ENCODE measurements at places on chromosomes 12 and 14. TPM values are rescaled to one million over a fixed set of nuclear protein-coding genes. Genes with fewer than 3 reads are reported as not detected.

DNA sequence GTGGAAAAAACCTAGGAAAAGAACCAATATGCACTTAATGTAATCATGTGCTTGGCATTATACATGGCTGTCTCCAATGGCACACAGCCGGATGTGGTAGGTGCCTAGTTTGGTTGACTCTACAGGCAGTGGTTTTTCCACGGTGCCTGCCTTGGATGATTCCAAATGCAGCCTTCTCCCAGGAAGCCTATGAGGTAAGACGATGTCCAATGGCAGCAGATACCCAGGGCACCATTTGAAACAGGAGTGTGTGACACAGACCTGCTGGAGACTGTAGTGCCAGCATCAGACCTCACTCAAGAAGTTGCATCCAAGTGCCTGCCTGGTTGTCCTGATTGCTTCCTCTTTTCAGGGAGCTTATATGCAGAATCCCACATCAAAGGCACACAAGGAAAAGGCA lies 88.0 kb upstream of the VASH1 start:
- DNase-seq: no peak
- H3K27me3 ChIP-seq: peaks cover 18% of the 10 kb centered on the region
- no peaks in the 10 kb centered on the region for H3K4me1 ChIP-seq
- no peaks in the 10 kb centered on the region for H3K36me3 ChIP-seq

DNA sequence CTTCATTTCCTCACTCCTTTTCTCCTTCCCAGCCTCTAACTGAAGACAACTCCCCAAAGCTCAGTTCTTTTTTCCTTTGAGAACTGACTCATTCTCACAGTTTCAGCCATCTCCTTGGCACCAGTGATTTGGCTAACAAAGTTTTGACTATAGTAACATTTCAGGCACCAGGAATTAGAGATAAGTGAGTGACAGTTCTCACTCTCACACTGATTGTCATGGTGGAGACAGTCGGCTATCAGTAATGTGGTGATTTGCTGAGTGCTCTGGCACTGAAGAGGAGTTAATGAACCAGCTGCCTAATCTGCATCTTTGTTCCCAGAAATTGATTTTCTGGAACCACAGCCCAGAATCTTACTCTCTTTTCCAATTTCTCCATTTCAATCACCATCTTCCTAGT lies 29.5 kb downstream of the HELB start:
- H3K4me3 ChIP-seq: no peak overlapping the region
- no peak overlapping the region for H3K27ac ChIP-seq
- DNase-seq: no peak
- H3K36me3 ChIP-seq: peaks cover 5% of the 10 kb centered on the region

- H3K36me3 ChIP-seq: peaks cover 7% of the 10 kb centered on the region
- no peak overlapping the region for H3K4me3 ChIP-seq
- H3K27me3 ChIP-seq: no peaks in the 10 kb centered on the region
Measured at GRCh38 chr14:24279301-24280186, 8.1 kb upstream of the RABGGTA start.

DNA sequence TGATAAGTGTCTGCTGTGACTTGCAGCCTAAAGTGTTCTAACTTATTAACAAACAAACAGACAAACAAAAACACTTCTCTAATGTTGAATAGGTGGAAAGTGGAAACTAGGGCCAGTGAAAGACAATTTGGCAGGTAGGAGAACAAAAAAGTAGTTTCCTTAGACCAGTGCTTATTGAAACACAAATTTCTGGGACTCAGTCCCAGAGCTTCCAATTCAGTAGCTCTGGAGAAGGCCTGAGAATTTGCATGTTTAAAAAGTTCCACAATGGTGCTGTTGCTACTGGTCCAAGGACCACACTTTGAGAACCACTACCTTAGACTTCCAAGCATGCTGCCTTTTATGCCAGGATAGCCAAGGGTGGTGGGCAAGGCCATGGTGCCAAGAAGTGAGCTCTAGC lies 67.8 kb downstream of the AKAP6 start:
- no peak overlapping the region for H3K27ac ChIP-seq
- H3K4me1 ChIP-seq: peaks cover 7% of the 10 kb centered on the region
- no peak for DNase-seq
- peaks cover 5% of the 10 kb centered on the region for H3K36me3 ChIP-seq
- H3K4me3 ChIP-seq: no peak overlapping the region

The PLEKHH1 gene
- 6.0 TPM for total RNA-seq

DNA sequence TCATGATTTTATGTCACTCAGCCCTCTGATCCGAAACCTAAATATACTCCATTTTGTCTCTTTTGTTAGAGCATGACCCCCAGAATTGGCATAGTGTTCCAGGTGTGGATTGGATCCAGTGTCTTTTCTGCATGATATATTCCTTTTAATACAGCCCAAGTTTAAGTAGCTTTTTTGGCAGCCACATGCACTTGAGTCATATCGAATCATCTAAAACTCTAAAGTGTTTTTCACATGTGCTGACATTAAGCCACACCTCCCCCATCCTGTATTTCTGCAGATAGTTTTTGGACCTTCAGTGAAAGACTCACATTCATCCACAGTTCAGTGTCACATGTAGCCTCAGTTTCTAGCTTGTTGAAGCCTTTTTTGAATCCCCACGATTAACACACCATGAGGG lies 30.6 kb downstream of the BORCS5 start:
- H3K27me3 ChIP-seq: no peaks in the 10 kb centered on the region
- H3K4me3 ChIP-seq: peak overlapping the region; percentile 27
- peak; percentile 59 for DNase-seq
- peaks cover 8% of the 10 kb centered on the region for H3K4me1 ChIP-seq

- H3K36me3 ChIP-seq: peaks cover 10% of the 10 kb centered on the region
- no peak overlapping the region for H3K27ac ChIP-seq
- no peak overlapping the region for H3K4me3 ChIP-seq
- no peak for DNase-seq
Measured at GRCh38 chr14:89085231-89085731, 260.8 kb downstream of the TTC8 start.

GRCh38 chr12:117027251-117028086 lies 71.7 kb downstream of the TESC start:
- H3K4me1 ChIP-seq: no peaks in the 10 kb centered on the region
- no peak for DNase-seq
- no peaks in the 10 kb centered on the region for H3K27me3 ChIP-seq
- H3K4me3 ChIP-seq: no peak overlapping the region
- H3K27ac ChIP-seq: no peak overlapping the region
- H3K36me3 ChIP-seq: peaks cover 59% of the 10 kb centered on the region

DNA sequence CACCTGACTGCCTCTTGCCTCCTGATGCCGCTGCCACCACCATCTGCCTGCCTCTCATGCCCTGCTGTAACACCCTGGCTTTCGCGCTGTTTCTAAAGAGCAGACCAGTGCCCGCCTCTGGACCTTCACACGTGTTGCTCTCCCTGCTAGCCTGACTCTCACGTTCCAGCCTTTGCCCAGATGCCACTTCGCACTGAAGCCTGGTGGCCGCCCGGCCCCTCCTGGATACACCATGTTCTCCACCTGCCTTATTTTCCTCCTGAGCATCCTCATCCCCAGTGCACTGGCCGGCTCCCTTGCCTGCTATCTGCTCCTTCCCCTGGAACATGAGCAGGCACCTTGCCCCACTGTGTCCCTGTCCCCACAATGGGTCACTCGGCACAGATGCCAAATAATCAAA lies 146.5 kb downstream of the PIWIL1 start:
- no peak for DNase-seq
- no peak overlapping the region for H3K4me3 ChIP-seq
- H3K36me3 ChIP-seq: no peaks in the 10 kb centered on the region

DNA sequence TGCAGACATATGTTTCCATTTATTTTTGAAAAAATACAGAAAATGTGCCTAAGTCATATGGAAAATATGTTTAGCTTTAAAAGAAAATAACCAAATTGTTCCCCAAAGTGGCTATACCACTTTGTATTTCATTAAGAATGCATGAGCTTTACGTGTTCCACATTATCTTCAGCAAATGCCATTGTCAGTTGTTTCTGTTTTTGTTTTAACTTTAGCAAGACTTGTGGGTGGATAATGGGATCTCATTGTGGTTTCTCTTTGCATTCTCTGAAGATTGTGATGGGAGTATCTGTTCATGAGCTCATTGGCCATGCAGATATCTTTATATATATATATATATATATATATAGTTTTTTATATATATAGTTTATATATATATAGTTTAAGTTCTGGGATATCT lies 181.5 kb downstream of the CCER1 start:
- H3K4me3 ChIP-seq: no peak overlapping the region
- H3K27me3 ChIP-seq: no peaks in the 10 kb centered on the region
- DNase-seq: no peak
- H3K27ac ChIP-seq: no peak overlapping the region

- no peak overlapping the region for H3K4me3 ChIP-seq
- no peaks in the 10 kb centered on the region for H3K36me3 ChIP-seq
- no peak for DNase-seq
- no peak overlapping the region for H3K27ac ChIP-seq
- no peaks in the 10 kb centered on the region for H3K4me1 ChIP-seq
Measured at GRCh38 chr14:32336702-32337101, 7.6 kb downstream of the AKAP6 start.

- DNase-seq: peak; percentile 94
- H3K4me1 ChIP-seq: peaks cover 32% of the 10 kb centered on the region
- H3K4me3 ChIP-seq: peak within 1 kb of the TSS; percentile 74
Measured at GRCh38 chr12:56521590-56522371, at the start of gene RBMS2. Gene RBMS2, plus strand, starts transcription at chr12:56521820. Its CDS starts 204 bp downstream, at chr12:56522024.

The PCNX4 gene
- 63.3 TPM for total RNA-seq

The ANKRD33 gene
- not detected for total RNA-seq

DNA sequence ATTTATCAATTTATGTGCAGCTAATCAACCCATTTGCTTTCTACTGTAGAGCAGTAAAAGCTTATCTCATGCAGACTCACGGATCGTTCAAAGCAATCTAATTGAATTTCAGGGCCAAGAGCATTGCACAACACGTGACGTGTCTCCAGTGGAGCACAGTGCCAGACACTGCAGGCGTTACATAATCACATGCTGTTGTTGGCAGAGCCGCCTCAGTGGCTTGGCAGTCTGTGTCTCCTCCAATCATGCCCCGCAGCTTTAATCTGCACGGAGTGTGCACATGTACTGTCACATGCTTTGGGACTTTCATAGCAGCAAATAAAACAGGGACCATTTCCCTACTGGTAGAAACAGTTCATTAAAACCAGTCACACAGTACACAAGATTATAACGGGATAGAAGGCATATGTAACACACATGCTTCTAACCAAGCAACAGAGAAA lies 309.3 kb downstream of the ITPR2 start:
- peak overlapping the region; percentile 11 for H3K4me3 ChIP-seq
- peaks cover 12% of the 10 kb centered on the region for H3K4me1 ChIP-seq
- DNase-seq: peak; percentile 98
- no peak overlapping the region for H3K27ac ChIP-seq

The ANGEL1 gene
- total RNA-seq: 21.3 TPM

DNA sequence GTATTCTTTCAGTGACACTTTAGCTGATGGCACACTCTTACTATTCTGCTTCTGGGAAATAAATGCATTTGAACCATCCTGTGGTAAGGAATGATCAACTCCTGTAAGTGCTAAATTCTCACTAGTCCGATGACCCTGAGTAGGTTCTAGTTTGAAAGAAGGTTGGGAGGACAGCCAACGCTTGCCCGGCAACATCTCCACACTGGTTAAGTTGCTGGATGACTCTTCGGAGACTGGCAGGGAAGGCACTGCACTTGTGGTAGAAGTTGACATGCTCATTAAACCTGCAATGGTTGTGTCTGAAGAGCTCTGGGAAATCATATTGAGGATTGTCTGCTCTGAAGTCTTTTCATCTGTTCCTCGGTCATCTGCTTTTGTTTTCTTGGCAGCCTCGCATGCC lies 12.0 kb upstream of the KANSL2 start:
- H3K36me3 ChIP-seq: peaks cover 99% of the 10 kb centered on the region
- H3K4me3 ChIP-seq: no peak overlapping the region
- no peaks in the 10 kb centered on the region for H3K27me3 ChIP-seq
- H3K27ac ChIP-seq: no peak overlapping the region
- H3K4me1 ChIP-seq: no peaks in the 10 kb centered on the region
- no peak for DNase-seq
